Sigmoid colon (tissue), 7 donors: ENCODE measurements at places on chromosomes 1 and 21. TPM values are rescaled to one million over a fixed set of nuclear protein-coding genes. Genes with fewer than 3 reads are reported as not detected.
A peak's percentile ranks its signal among the peaks of the same experiment; 100 is the strongest.

- peaks cover 28% of the 10 kb centered on the region for H3K4me1 ChIP-seq
- DNase-seq, result no peak
- H3K4me3 ChIP-seq, result no peak overlapping the region
- H3K36me3 ChIP-seq, result peaks cover 12% of the 10 kb centered on the region
- no peaks in the 10 kb centered on the region for H3K27me3 ChIP-seq
Observed at GRCh38 chr1:24418898-24419628, 3.5 kb downstream of the NIPAL3 start.

DNA sequence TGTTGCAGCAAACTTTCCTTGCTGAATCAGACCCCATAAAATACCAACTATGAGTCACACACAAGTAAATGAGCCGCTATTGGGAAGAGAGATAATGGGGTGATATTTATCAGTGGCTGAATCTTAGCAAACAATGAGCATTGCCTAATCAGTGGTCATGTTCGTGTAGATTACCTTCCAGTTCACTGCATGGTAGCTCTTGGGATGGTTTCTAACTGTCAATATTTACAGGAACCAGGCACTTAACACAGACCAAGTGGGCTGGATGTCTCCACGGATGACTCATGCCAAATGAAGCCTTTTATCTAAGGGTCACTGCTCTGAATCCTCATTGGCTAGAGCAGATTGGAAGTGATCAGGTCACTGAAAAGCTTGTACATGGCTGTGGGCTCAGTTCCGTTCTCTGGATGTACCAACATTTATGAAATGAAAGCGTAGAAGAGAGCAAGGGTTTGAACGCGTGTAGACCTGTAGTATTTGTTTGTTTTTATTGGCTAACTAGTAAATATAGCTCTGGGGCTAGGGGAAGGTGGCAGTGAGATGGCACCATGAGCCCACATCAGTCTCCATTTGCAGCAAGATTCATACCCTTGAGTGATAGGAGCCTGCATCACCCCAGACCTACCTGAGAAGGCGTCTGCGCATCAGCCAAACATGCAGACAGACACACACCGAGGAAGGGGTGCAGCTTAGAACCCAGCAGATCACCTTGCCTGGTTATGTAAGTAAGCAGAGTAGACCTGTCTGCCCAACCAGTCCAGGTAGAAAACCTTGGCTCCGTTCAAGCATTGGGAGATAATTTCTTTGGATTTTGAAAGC lies 153.3 kb downstream of the TOMM20 start:
- H3K27me3 ChIP-seq, result no peaks in the 10 kb centered on the region
- no peak overlapping the region for H3K4me3 ChIP-seq
- peak; percentile 40 for DNase-seq
- H3K36me3 ChIP-seq, result no peaks in the 10 kb centered on the region

GRCh38 chr1:44640200-44640853 lies 34.0 kb downstream of the TMEM53 start:
- H3K4me1 ChIP-seq, result no peaks in the 10 kb centered on the region
- no peaks in the 10 kb centered on the region for H3K27me3 ChIP-seq

C1QC gene
- 198 TPM for total RNA-seq

SLC44A5 gene
- total RNA-seq, result 1.4 TPM
